ENCODE measurements at places on chromosomes 5 and 9.

- DNase-seq: no peak
Measured at GRCh38 chr5:87423755-87424154, 11.0 kb upstream of the CCNH start.

- no peak for DNase-seq
Measured at GRCh38 chr5:100855937-100856430, 47.1 kb downstream of the ST8SIA4 start.

DNA sequence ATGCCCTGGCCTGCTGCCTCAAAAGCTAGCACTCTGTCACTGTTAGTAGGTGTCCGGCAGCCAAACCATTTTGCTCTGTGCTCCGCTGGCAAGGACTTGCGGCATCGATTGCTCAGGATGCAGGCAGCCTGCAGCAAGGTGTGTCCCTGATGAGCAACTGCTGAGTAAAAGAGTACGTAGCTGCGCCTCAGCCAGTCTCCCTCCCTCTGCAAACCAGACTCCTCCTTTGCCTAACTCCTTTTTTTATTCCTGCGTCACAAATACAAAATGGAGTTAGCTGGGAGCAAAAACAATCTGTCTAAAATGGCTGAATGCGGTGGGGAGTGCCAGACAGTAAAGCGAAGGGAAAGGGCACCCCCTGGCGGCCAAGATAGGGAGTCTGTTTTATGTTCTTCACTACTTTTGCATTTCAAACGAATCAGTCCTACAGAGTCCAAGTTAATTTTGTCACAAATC, 61.1 kb downstream of the DIAPH1 start:
- DNase-seq: peak; percentile 66

- peak; percentile 19 for DNase-seq
Measured at GRCh38 chr5:179852993-179853547, 5.5 kb downstream of the MRNIP start.

GRCh38 chr9:74078647-74079046, 418.5 kb upstream of the RORB start:
- no peak for DNase-seq

DNA sequence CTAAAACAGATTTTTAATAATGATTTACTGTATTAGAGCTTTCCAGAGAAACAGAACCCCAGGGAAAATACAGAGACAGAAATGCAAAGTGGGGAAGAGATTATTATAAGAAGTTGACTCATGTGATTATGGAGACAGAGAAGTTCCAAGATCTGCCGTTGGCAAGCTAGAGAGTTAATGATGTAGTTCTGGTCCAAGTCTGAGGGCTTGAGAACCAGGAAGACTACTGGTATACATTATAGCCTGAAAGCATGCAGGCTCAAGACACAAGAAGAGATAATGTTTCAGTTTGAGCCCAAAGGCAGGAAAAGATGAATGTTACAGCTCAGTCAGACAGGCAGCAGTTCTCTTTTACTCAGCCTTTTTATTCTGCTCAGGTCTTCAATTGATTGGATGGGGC, 98.8 kb upstream of the NFIL3 start:
- DNase-seq: no peak

- DNase-seq: peak; percentile 60
Measured at GRCh38 chr5:43106290-43106638, 14.4 kb upstream of the ZNF131 start.

DNA sequence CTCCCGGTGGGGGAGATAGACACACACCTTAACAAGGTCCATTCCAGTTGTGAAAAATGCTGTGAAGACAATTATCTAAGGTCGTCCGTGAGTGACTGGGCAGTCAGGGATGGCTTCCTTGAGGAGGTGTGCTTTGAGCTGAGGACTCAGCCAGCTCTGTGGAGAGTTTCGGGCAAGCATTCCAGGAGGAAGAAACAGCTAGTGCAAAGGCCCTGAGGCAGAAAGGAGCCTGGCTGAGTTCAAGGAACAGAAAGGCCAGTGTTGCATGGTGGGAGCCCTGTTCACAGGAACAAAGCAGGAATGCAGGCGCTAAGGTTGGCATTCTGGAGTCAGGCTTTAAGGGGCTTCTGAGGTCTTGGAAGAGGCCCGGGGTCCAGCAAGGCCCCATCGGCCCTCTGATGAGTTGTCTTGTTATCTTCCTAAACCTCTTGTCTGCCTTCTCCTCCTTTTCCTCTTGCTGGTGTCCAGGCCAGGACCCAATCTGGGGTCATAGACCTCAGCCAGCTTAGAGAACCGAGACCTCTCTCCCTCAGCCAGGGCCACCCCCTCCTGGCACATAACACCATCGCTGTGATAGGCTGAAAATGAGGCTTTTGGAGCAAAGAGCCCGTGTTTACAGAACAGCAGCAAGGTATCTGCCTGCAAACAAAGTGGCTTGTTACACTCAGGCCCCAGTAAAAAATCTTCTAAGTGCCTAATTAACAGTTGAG, 270.2 kb upstream of the MVB12B start:
- DNase-seq: no peak

GRCh38 chr5:59246882-59247281, 646.6 kb downstream of the PDE4D start:
- no peak for DNase-seq

GRCh38 chr9:116116393-116116792, 37.2 kb upstream of the PAPPA start:
- DNase-seq: no peak

- no peak for DNase-seq
Measured at GRCh38 chr5:148816782-148817181, 9.6 kb upstream of the ADRB2 start.

DNA sequence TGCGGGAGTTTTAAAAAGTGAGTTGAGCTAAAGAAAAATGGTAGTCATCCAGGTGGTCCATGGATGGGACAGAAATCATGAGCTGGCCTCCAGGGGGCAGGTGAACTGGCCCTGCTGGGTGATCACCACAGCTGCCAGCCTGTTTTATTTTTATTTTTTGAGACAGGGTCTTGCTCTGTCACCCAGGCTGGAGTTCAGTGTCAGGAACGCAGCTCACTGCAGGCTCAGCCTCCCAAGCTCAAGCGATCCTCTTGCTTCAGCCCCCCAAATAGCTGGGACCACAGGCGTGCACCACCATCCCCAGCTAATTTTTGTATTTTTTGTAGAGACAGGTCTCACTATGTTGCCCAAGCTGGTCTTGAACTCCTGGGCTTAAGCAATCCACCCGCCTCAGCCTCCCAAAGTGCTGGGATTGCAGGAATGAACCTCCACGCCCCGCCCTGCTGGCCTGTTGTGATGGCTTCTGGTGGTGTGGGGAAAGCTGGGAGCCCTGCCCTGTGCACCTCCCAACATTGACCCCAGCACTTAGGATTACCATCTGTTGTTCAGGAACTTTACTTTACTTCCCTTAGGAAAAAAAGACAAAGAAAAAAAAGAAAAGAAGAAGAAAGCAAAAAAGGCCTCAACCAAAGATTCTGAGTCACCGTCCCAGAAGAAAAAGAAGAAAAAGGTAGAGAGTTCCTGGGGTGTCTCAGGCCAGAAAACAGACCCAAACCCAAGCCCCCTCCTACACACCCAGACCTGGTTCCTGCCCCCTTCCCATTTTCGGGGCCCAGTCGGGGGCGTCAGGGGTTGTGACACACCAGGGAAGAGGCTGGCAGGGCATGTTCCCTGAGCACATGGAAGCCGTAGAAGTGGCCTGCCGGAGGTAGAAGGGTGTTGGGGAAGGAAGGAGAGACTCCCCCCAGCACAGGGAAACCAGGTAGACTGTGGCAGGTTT, 14.7 kb downstream of the CD74 start:
- DNase-seq: peak; percentile 25

- no peak for DNase-seq
Measured at GRCh38 chr5:116583862-116584222, 9.2 kb upstream of the SEMA6A start.

DNA sequence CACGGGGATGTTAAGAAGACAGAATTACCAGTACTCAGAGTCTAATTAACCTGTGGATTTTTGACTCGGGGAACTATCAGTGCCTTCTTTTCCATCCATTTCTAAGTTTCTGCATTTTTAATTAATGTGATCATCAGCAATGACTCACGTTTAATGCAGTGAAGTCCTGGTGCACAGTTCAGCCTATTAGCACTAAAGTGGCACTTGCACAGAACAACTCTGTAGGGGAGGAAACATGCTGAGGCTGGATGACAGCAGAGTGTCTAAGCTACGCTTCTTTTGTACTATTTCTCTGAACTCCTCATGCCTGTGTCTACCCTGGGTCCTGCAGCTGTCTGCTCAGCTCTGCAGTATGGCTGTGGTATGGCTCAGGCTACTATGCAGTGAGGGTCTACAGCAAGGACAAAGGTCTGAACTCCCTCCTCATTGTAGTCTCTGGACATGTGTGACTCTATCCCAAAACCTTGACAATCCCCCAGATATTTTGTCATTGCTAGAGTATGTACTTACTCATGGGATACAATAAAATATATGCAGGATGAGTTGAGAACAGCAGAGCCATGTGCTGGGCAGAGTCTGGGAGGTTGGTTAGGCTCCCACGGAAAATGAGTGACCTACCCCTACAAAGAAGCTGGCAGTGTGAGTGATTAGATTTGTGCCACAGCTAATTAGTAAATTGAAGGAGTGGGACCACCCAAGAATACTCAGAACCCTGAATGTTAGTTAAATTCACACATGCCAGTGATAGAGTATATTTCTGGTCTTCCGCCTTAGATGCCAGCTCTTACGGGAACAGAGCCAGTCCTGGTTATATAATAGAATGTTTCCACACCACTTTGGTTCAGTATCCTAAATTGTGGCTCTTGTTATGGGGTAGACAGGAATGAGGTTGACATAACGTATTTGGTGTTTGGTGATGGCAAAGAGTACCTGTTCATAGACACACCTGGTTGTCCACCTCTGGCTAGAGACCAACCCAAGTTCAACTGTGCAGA, 148.0 kb downstream of the GHR start:
- DNase-seq: no peak

GRCh38 chr5:124330595-124331220, 415.7 kb downstream of the ZNF608 start:
- DNase-seq: no peak
